ENCODE measurements at places on chromosomes 4 and X.

DNA sequence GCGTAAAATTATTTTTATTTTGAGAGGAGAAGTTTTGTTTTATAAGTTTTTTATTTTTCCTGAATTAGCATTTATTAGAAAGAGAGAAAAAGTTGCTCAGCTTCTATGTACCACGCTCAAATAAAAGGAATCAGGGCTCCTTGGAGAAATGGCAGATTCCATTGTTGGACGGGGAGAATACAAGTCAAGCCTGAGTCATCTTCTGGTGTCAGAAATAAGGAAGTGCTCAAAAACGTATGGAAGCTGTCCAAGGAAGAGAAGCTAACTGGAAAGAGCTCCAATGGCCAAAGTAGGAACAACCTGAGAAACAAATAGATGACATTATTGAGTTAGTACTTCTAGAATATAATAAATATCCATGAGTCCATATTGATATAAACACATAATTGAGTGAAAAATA, 89.3 kb upstream of the NEIL3 start:
- no peak for DNase-seq

- no peak for DNase-seq
Observed at GRCh38 chr4:173218411-173219125, 50.0 kb downstream of the GALNT7 start.

- DNase-seq: no peak
Observed at GRCh38 chr4:38290366-38290765, 330.2 kb downstream of the PTTG2 start.

DNA sequence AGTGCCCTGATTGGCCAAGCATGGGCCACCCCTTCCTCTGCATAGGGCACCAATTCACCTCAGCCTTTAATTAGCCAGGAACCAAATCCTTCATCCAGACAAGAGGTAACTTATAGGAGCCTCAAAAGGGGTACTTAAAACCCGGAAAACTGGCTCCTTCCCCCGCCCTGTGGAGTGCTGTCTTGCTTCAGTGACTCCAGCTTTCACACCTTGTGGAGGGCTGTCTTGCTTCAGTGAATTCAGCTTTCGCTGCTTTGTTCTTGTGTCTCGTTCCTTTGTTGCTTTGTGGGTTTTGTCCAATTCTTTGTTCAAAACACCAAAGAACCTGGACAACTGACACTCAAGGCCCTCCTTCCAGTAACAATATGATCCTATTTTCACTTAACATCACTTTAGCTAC, 82.2 kb upstream of the FRG1 start:
- DNase-seq: no peak

- DNase-seq: no peak
Observed at GRCh38 chr4:122700178-122700725, 32.3 kb upstream of the BBS12 start.

DNA sequence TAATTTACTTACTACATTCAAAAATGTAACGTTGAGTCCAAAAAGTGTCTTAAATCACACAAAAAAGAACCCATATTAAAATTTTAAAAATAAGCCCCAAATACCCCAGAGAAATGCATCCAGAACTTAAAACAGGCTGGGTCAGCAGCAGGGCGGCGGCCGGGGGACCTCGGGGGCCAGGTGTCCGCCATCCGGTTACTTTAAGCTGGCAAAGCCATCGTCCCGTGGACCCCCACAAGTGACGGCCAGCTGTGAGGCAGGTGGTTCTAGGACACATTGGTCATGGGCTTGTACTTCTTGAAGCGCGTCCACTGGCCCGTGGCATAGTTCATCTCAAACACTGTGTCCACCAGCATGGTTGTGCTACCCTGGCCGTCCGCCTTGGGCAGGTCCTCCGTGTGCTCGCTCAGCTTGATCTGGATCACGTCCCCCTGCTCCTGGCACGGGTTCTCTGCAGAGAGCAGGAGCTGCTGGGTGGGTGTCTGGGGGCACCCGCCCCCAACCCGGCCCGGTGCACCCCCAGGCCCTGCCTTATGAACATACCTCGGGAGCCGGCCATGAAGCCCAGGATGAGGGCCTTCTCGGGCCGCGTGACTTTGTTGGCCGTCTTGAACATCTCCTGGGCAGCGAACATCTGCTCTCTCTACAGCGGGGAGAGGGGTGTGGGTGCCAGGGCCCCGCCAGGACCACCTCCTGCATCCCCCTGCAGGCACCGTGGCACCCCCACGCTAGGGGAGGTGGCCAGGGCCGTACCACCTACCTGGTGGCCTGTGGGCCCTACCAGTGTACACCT, 25.5 kb downstream of the NELFA start:
- DNase-seq: no peak

GRCh38 chr4:113785781-113786180, 24.2 kb upstream of the CAMK2D start:
- DNase-seq: no peak

DNA sequence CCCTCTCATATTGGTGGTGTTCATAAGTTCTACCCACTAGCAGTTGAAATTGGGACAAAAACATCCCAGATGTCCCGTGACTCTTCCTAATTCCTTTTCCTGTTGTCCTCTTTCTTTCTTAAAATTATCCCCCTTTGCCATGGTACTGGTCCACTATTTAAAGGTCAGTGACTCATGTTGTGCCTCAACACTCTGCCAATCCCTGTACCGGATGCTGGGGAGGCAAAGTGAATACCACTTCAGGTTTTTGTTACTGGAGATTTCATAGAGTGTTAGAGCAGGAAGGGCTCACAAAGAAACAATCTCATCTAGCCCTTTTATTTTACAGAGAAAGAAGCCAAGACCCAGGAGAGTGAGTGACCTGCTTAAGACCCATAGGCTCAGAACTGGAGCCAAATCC, 24.6 kb downstream of the SEPTIN11 start:
- no peak for DNase-seq

DNA sequence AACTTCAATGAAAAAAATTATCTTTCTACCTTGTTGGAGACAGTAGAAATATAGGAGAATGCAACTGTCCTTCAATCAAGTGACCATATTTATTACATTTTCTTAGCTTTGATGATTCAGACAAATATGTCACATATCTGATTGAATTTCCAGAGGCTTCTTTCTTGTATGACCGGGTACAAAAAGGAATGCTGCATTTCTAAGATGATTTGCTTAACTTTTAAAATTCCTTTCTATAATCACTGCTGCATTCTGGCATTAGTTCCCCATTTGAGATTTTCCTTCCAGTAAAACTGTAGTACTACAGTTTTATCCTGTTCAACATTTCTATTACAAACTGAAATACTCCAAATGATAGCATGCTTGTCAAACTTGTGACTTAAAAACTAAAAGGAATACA, 5.2 kb downstream of the MFSD8 start:
- DNase-seq: no peak

GRCh38 chr4:5361968-5362367, 310.7 kb downstream of the STK32B start:
- DNase-seq: no peak

DNA sequence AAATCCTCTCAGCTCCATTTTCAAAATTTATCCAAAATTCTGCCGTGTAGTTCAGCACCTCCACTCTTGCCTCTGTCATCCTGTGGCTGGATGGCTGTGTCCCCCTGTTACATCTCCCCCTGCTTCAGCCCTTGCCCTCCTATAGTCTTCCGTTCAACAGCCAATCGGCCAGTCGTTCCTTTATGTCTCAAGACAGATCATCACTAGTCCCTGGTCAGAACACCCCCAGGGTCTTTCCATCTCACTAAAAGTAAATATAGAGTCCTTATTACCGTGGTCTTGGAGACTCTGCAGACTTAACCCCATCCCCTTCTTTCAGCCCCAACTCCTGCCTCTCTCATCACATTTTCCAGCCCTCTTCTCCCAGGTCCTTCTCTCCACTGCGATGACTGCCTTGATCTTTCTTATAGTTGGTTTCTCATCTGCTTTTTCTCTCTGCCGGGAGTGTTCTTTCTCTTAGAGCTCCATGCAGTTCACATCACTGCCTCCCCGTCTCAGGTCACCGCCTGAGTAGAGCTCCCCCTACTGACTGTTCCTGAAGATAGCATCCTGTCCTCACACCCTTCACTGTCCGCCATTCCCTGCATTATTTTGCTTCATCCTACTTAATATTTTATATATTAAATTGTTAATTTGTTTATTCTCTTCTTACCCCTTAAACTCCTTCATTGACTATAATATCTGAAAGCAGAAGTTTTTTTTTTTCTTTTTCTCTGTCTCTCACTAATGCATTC, 736.9 kb upstream of the MAGEB2 start:
- DNase-seq: no peak

DNA sequence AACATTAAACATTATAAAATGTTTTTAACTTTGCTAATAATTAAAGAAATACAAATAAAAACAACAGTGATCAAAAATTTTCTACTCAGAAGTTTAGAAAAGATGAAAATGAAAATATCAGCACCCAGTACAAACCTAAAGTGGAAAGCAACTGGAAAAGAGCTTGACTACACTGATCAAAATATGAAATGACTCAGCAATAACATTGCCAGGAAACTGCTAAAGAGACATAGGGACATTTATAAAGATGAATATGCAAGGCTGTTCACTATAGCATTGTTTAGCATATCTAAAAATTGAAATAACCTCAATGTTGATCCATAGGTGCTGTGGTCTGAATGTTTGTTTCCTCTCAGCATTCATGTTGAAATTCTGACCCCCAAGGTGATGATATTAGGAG, 88.5 kb upstream of the NOCT start:
- DNase-seq: no peak

- DNase-seq: no peak
Observed at GRCh38 chr4:70945046-70945445, 42.9 kb downstream of the MOB1B start.

GRCh38 chr4:187711586-187711985, 284.0 kb upstream of the ZFP42 start:
- no peak for DNase-seq

DNA sequence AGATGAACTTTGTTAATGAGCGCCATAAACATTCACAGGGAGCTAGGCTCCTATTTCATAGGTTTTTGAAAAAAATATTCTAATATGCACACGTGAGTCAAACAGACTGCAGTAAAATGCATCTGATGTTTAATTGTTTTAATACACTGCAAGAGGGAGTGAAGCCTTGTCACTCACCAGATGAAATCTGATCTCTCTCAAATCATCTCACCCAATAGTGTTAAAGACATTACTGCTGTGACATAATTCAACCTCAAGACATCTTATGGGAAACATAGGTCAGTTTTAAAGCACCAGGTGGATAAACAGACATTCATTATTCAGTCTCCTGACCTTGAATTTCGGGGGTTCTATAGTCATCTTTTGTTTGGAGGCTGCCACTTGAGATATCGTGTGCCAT, 148.3 kb downstream of the MAML3 start:
- peak; percentile 4 for DNase-seq

DNA sequence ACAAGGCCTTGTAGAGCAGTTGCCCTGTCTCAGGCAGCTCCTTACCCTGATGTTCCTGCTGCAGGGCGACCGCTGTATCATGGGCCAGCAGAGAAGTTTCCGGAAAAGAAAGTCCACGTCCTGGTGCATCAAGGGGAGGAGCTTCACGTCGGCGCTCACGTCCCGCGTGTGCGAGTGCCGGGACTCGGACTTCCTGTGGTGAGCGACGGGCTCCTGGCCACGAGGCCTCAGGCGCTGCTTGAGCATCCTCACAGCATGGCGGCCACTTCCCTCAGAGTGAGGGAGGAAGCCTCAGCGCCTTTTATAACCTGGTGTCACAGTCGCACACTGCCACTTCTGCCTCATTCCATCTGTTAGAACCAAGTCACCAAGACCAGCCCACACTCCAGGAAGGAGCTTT, 225.5 kb downstream of the AFAP1 start:
- DNase-seq: no peak

- DNase-seq: no peak
Observed at GRCh38 chr4:121656269-121656641, 40.5 kb downstream of the ANXA5 start.

- no peak for DNase-seq
Observed at GRCh38 chr4:11495818-11496217, 67.1 kb upstream of the HS3ST1 start.

DNA sequence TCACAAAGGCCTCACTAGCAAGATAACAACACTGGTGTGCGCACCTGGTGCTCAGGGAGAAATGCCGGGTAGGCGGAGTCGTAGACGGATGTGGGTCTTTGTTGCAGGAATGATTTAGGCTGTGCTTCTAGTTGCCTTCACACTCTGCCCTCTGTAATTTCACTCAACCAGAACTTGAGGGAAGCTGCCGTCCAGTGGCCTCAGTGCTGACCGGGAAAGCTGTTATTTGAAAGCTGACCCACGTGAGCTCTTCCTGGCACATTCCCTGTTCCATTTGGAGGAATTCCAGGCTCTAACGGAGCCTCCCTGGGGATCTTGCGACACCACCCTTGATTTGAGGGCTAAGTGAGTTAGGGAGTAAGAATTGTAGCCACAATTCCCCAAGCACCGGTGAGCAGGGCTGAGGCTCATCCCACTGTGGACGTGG, 15.9 kb downstream of the SH3TC1 start:
- peak; percentile 40 for DNase-seq

DNA sequence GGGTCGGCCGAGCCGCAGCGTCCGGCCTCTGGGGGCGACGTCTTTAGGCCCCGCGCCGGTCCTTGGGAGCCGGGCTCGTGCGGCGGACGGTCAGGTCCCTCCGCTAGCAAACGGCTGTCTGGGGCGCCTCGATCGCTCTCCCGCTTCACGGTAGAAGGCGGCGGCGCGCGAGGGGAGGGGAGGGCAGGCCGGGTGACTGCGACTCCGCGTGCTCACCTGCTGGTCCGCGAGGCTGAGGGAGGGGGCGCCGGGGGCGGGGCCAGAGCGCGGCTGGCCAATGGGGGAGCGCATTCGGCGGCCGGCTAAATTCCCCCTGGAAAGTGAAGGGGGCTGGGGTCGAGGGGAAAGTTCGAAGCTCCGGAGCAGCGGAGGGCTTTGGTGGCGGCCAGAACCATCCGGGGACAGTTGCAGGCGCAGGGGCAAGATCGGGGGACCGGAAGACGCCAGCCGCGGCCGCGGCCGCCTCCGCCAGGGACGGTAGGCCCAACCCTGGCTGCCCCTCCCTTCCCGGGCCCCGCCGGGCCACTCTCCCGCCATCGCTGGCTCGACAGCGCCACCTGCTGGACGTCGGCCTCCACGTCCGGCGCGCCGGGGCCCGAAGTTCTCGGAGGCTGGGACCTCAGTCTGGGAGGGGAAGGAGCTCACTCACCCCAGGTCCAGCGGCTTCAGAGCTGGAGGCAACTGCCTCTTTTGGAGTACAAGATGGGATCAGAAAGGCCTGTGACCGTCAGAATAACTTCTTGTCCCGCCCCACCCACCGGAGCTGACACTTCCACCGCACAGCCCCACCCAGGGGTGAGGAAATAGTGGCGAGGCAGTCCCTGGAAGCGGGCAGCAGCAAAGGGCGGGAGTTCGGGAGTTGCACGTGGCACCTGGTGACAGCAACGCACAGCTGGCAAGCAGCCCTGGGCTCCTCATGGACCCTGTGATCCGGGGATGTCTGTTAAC, 49.9 kb downstream of the ELF4 start:
- DNase-seq: peak; percentile 55

DNA sequence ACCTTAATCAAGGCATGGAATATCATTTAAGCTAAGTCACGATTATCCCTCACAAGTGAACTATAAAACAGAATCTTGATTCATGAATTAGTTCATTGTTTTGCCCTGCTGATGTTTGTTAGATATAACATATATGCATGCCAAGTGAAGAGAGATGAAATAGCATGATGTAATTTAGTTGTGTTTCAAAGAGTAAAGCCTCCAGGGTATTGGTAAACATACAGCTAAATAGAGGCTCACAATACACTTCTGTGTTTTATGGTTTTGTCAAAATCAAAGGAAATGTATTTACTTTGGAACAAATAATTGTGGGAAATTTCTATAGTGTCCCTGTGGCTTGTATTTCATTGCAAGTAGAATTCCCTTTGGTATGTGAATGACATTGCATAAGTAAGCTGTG, 69.0 kb upstream of the LEF1 start:
- no peak for DNase-seq

- DNase-seq: no peak
Observed at GRCh38 chr4:75858721-75859120, 43.5 kb downstream of the PPEF2 start.

GRCh38 chr4:98909646-98910401, 19.1 kb downstream of the EIF4E start:
- no peak for DNase-seq

Measured in NCI-H187 (cell line).